ENCODE measurements at places on chromosomes 16 and 17.

GRCh38 chr16:3022208-3022683, 1.5 kb downstream of the HCFC1R1 start:
- no peak for DNase-seq

- DNase-seq, result no peak
Measured at GRCh38 chr16:31128711-31129567, 6.6 kb downstream of the PRSS8 start.

GRCh38 chr16:89187032-89187769, 13.1 kb downstream of the SLC22A31 start:
- no peak for DNase-seq

GRCh38 chr17:80312621-80313135, 52.0 kb downstream of the RNF213 start:
- no peak for DNase-seq

- DNase-seq, result no peak
Measured at GRCh38 chr16:10097271-10097670, 85.0 kb downstream of the GRIN2A start.

DNA sequence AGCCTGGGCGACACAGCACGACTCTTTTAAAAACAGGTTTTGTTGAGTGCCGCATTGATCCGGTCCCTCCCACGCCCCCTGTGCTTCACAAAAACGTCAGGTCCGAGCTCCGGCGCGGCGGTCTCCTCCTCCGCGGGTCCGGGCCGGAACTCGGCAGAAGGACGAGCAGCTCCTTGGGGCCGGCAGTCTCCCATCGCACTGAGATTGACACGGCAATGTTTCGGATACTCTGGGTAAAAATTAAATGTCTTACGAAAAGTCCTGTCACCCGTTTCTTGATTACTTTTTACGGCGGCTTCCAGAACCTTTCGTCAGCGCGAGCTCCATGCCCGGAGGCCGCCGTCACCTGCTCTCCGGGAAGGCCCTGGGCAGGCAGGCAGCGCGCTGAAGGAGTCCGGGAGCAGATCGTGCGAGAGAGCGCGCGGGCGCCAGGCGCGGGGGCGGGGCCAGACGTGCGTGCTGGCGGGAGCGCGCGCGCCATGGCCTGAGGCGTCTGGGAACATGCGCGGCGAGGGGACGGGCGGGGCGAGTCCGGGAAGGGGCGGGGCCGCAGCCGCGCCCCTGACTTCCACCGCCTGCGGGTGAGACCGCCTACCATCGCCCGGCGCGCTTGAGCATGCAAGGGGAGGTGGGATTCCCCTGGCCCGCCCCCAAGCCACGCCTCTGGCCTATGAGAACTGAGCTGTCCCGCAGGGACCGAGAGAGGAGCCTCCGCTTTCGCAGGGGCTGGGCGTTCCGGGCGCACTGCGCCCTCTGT, 11.7 kb upstream of the SRL start:
- DNase-seq, result peak; percentile 95

DNA sequence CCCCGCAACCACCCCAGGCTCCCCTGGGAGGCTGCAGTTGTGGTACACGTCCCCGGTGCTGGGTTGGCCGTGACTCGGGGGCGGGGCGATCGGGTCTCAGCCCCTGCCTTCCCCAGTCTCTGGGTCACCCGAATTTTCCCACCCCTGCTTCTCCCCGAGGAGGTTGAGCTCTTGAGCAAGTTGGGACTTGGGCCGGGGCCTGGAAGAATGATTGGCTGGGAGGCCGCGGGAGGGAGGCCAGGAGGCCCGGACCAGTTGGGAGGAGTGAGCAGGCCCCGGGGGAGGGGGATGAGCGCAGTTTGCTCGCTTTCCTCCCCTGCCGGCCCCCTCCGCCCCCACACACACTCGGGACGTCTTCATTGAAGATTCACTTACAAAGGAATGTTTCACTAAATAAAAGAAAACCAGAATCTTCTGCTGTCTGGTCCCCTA, 4.5 kb upstream of the HEXIM1 start:
- DNase-seq, result no peak

DNA sequence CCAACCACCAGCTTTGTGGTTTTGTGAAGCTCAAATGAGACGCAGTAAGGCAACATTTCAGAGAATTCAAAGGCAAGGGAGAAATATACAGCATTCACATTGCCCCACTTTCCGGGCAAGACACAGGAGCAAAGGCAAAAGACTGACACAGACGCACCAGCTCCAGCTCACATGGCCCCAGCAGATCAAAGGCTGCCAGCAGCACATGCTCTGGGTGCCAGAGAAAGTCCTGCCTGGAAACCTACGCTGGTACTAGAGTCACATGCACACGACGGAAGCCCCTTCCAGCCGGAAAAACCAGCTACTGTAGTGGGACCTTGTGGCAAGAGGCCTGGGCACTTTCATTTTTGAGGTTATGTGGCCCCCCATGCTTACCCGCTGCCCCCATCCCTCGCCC, 50.1 kb downstream of the GTF3C1 start:
- DNase-seq, result no peak

GRCh38 chr16:89293276-89294143, 76.0 kb downstream of the ZNF778 start:
- no peak for DNase-seq

GRCh38 chr17:17935321-17936271, 36.6 kb downstream of the TOM1L2 start:
- DNase-seq, result no peak

GRCh38 chr17:81498953-81499600, 13.5 kb downstream of the ACTG1 start:
- no peak for DNase-seq

DNA sequence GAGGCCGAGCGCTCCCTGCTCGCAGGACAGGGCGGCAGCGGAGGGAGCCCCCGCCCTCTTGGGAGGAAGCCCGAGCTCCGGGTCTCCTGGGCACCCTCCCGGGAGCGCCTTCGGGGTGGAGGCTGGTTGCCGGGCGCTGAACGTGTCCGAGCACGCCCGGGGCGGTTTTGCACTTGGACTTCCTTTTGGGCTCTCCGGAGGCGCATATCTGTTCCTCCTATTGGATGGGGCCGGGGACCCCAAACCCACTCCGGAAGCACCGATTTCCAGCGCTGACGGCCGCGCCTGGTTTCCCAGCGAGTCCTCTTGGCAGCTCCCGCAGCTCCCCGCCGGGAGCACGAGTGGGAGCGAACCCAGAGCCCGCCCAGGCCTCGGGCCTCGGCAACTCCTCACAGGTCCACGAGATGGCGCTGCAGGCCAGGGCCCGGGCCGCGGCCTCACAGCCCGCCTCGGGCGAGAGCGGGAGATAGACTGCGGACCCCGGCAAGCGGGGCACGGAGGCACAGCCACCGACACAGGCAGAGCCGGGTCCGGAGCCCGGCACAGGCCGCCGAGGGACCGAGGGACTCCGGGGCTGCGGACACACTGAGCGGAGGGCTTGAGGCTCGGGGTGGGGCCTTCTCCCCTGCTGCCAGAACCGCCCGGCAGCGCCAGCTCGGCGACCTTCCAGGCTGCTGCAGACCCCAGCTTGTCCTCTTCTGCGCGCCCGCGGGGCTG, 12.7 kb downstream of the TBX2 start:
- no peak for DNase-seq
